AG20443 (cell line): ENCODE measurements at places on chromosomes 3 and 15.

DNA sequence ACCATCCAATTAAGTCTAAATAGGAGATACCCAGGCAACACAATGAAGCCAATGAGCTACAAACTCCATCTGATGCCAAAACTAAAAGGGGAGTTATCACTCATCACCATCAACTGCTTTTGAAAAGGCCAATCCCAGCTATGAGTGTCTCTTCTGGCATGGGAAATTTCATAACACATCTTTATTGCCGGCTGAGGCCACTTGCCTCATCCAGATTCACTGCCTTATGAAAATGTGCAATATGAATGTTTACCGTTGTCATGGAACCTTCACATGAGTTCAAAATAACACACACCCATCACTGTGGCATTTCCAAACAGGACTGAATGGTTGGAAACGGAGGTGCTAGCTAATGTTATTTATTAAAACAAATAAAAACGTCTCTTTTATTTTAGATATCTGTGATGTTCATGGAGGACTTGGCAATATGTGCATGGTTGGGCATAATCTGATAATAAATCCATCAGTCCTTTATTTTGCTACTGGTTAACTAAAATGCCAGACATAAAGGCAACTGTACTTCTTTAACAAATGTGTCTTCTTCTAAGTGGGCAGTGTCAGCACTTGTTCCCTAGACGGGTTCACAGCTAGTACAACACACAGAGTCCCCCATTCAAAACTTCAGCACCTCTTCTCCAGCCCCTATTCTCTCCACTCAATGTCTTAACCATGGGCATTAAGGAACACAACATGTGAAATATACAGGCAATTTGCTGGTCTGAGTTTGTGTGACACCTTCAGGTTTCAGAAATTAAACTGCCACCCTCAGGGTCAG is 143.9 kb downstream of the MAGI1 start:
- DNase-seq: peak; percentile 80

GRCh38 chr3:134362221-134362620 is 12.0 kb downstream of the AMOTL2 start:
- no peak for DNase-seq

- DNase-seq: no peak
Observed at GRCh38 chr3:172808969-172809546, 58.5 kb downstream of the ECT2 start.

- DNase-seq: no peak
Observed at GRCh38 chr3:186759231-186759930, 24.0 kb upstream of the EIF4A2 start.

GRCh38 chr3:147222291-147222690 is 184.1 kb downstream of the ZIC4 start:
- DNase-seq: no peak

DNA sequence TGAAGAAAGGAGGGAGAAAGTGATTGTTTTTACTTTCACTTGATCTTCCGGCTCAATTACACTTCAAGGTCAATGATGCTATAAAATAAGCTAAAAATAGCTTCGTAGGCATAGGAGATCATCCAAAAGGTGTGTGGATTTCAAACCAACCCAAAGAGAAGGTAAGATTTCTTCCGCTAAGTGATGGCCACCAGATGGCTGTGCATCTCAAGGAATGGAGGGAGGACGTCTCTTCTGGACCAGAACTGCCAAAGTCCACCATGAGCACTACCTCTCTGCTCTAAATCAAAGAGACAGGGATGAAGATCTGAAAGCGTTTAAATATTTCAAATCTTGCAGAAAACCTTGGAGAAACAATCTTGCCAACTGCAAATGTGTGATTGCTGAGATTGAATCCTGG is 199.1 kb upstream of the ZPLD1 start:
- no peak for DNase-seq

DNA sequence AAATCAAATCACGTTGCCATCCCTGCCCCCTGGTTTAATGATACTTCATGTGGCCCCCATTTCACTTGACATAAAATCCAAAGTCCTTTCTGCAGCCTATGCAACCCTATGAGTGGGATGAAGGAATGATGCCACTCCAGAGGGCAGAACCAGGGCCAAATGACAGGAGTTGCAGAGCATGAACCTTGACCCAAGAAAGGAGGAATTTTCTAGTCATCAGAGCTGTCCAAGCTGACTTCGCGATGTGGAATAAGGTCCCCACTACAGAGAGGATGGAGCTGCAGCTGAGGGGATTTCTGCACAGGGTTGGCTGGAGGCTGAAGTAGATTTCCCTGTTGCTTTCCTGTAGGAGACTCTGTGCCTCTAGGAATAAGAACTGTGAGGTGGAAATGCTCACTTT is 15.8 kb upstream of the EPHB3 start:
- no peak for DNase-seq

DNA sequence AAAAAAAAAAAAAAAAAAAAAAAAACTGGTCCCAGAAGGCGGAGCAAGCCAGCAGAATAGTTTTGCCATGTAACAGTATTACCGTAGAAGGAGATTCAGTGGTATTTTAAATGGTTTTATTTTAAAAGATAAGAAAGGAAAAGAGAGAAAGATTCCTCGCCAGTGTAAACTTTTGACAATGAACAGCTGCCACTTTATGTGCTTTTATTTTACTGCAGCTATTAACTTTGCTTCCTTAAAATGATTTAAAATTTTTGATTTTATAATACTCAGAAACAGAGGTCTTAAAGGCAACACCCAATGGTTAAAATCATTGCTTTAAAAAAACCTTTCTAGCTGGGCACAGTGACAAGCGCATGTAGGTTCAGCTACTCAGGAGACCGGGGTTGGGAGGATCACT is 46.8 kb downstream of the TMCO5A start:
- no peak for DNase-seq

DNA sequence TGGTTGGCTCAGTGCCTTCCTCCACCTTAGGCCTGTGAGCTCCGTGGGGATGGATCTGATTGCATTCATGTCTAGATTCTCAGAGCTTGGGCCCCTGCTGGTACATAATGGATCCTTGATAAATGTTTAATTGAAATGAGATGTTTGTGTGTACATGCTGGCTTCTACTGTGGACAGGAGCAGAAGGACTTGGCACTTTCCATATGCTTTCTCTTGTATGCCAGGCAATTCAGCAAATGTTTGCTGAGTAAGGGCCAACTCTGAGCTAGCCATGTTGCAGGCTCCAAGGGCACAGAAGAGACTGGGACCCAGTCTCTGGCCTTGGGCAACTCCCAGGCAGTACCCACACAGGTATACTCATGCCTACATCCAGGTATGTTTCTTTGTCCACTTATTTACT is 67.0 kb downstream of the RAB11A start:
- DNase-seq: no peak
